Psoas muscle (tissue), 8 donors: ENCODE measurements at places on chromosomes 13 and 19. TPM values are rescaled to one million over a fixed set of nuclear protein-coding genes. Genes with fewer than 3 reads are reported as not detected.

C2CD4C gene
- 1.3 TPM for total RNA-seq

FSD1 gene
- total RNA-seq: not detected

CPB2 gene
- total RNA-seq: not detected

NKPD1 gene
- total RNA-seq: 0.09 TPM

ZNF44 gene
- 2.9 TPM for total RNA-seq

SCAF1 gene
- 45.5 TPM for total RNA-seq

ZNF536 gene
- 0.34 TPM for total RNA-seq

SLC7A9 gene
- total RNA-seq: not detected

OLFM2 gene
- 5.1 TPM for total RNA-seq

DBP gene
- 14.5 TPM for total RNA-seq

MIDN gene
- 331 TPM for total RNA-seq

CIC gene
- total RNA-seq: 28.8 TPM

CDC42EP5 gene
- total RNA-seq: 5.0 TPM

TRMT1 gene
- total RNA-seq: 45.3 TPM

FXYD1 gene
- total RNA-seq: 542 TPM

GSX1 gene
- not detected for total RNA-seq

ERICH6B gene
- not detected for total RNA-seq

AP1M2 gene
- not detected for total RNA-seq

SLITRK6 gene
- not detected for total RNA-seq

MADCAM1 gene
- total RNA-seq: 0.39 TPM

HSPB6 gene
- total RNA-seq: 685 TPM

ATP8A2 gene
- not detected for total RNA-seq

CGB5 gene
- total RNA-seq: not detected

F7 gene
- 0.20 TPM for total RNA-seq

CRX gene
- total RNA-seq: not detected

DENND1C gene
- 0.93 TPM for total RNA-seq

CLDND2 gene
- 0.88 TPM for total RNA-seq

LYPD5 gene
- 0.79 TPM for total RNA-seq

JSRP1 gene
- 186 TPM for total RNA-seq

CFAP97D2 gene
- not detected for total RNA-seq

ZNF558 gene
- total RNA-seq: 14.3 TPM

SLC10A2 gene
- total RNA-seq: not detected

MYADM gene
- 23.3 TPM for total RNA-seq

NTF4 gene
- 6.9 TPM for total RNA-seq

BORA gene
- 0.34 TPM for total RNA-seq

CAMSAP3 gene
- not detected for total RNA-seq

GRK1 gene
- total RNA-seq: not detected

STX10 gene
- total RNA-seq: 19.6 TPM

IRS2 gene
- 18.2 TPM for total RNA-seq

HIPK4 gene
- not detected for total RNA-seq
